ENCODE measurements at places on chromosomes 2 and 18. TPM values are rescaled to one million over a fixed set of nuclear protein-coding genes. Genes with fewer than 3 reads are reported as not detected.

AGAP1 gene
- 14.9 TPM for polyA plus RNA-seq

GATA6 gene
- polyA plus RNA-seq: 0.65 TPM

ERFE gene
- polyA plus RNA-seq: 1.2 TPM

DSG1 gene
- polyA plus RNA-seq: not detected

C1QL2 gene
- polyA plus RNA-seq: not detected

PSMA8 gene
- not detected for polyA plus RNA-seq

DAW1 gene
- not detected for polyA plus RNA-seq

DNA sequence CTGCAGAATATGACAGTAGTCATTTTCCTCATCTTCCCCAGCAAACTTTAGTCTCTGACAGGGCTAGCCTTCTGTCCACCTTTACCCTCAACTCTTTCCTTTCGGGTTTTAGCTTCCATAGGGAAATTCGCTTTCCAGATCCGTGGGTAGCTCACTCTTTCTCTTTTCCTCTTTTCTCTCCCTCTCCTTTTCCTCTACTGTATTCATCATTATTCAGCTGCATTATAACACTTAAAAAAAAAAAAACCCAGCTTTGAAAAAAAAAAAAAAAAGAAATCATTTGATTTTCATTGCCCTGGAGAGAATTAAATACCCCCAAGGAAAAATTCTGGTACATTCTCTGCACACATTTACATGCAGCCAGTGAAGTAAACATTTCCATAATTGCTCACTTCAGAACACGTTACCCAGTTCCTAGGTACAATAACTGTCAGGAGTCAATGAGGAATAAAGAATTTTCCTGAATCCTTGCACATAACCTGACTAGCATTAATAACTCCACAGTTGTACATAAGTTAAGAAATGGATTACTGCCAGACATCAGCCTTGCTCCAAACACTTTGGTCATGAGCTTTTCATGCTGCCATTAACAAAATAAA lies 63.5 kb downstream of the ZNF521 start:
- no peak for DNase-seq

DNA sequence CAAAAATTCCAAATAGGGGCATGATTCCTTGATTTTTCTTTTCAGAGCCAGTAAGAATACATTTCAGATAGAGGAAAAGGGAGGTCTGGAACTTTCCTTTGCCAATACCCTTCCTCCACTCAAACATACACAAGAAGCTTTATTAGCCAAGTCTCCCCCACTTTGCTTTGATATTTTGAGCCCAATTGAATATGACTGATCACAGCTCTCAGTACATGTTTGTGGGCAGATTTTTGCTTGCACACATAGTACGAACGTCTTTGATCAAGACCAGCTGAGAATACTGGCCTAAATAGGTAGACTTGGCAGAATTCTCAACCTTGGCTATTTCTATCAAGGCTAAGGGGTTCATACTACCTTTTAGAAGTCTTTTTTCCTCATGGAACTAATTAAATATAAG lies 148.8 kb upstream of the PGAP1 start:
- DNase-seq: no peak

DNA sequence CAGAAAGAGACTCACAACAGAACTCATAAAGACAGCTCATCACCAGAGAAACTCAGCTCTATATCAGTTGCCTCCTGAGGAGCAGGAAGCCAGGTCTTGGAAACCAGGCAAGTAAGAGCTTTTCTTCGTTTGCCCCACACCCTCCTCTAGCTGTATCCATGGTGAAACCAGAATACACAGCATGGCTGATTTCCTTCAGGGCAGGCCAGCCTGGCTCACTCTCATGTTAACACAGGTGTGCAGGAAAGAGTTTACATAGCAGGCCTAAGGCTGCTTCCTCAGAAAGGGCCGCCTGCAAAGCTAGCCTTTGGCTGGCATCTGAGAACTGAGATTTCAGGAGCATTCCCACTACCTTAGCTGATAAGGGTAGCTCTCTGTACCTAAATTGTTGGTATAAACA lies 65.7 kb downstream of the KLHL14 start:
- no peak for DNase-seq

DNA sequence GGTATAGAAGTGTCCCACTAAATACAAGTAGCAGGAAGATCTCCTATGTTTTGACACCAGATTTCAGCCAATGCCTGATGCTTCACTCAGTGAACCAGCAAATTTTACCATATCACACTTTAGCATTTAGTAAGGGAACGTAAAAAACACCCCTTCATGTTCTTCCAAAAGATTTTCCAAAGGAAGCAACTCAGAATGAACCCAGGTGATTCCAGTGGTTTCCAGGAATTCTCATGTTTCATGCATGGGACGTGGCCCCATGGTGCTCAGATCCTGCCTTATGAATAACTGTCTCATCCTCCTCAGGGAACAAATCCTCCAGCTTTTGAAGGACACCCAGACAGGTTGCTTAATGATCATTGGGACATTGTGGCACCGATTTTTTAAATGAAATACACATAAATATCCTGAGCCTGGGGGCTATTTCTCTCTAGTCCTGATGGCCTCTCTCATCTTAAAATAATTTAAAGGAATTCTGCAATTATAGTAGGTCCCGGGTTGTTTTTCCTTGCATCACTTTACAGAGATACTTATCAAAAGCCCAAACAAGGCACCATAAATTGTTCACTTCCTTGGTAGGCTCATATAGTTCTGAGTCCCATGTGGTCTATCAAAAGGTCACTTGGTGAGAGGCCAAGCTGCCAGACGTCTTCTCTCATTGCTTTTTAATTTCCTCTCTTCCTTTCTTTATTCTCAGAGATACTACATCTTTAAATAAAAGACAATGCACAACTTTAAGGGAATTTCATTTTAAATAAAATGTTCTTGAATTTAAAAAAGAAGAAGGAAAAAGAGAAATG lies 261.0 kb downstream of the ZNF516 start:
- no peak for DNase-seq

GRCh38 chr2:45612285-45612684 lies 1.2 kb upstream of the SRBD1 start:
- no peak for DNase-seq

- no peak for DNase-seq
Measured at GRCh38 chr2:204496779-204497178, 48.5 kb upstream of the PARD3B start.

DNA sequence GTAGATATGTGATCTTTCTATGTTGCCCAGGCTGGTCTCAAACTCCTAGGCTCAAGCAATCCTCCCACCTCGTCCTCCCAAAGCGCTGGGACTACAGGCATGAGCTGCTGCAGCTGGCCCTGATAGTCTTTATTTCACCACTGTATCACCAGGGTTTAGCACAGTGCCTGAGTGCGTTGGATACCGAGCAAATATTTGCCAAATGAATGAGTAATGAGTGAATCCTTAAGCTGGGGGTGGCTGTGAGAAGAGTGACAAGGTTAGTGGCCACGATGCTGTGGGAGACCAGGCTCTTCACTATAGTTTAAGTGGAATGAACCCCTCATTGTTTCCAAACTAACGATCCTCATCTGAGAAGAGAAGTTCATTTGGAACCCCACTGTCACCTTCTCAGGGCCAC lies 60.8 kb upstream of the FAM136A start:
- DNase-seq: no peak

DNA sequence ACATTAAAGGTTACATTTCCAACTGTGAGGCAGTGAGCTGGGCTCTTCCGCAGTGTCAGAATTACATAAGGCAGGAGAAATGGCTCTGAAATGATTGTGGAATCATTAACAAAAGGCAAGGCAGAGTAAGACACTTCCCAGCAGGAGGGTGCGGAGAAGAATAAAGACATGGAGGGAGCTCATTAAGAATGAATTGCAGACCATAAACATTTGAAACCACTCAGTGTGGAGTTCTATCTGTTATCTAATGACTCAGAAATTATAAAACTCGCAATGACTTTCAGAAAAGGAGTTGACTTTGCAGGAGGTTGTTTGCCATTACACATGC lies 77.0 kb downstream of the SMIM21 start:
- DNase-seq: peak; percentile 4

- no peak for DNase-seq
Measured at GRCh38 chr18:50803592-50803991, 16.2 kb downstream of the MRO start.

GRCh38 chr2:208147008-208147407 lies 1.1 kb upstream of the CRYGB start:
- DNase-seq: no peak

- no peak for DNase-seq
Measured at GRCh38 chr2:25230198-25230947, 62.0 kb upstream of the POMC start.

DNA sequence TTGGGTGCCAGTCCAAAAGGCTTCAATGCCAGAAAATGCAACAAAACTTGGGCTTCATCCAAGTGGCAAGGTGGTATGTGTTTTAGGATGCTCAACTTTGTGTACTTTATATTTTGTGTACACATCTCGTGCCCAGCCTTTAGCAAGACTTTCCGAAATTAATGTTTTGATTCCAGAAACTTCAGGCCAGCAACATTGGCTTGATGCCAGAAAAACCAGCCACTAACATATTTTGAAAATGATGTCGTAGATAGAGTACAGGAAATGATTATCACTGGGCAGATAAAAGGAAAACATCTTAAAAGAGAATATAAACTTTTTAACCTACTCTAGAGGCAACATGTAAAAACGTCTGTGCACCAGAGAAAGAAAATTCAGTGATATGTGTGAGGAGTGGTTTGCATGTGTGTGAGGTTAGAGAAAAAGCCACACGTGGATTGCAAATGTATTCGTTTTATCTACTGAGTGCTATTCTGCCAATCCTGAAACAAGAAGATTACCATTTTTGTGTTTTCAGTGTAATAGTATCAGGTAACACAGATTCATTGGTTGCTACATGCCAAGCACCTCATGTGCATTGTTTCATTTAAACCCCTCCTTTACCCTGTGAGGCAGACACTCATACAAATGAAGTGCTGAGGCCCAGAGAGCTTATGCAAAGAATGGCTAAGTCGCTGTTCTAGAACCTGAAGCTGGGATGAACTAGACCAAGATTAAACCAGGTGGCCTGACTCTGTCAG lies 264.8 kb downstream of the C1D start:
- DNase-seq: no peak

GRCh38 chr18:44700652-44701051 lies 20.0 kb downstream of the SETBP1 start:
- no peak for DNase-seq

DNA sequence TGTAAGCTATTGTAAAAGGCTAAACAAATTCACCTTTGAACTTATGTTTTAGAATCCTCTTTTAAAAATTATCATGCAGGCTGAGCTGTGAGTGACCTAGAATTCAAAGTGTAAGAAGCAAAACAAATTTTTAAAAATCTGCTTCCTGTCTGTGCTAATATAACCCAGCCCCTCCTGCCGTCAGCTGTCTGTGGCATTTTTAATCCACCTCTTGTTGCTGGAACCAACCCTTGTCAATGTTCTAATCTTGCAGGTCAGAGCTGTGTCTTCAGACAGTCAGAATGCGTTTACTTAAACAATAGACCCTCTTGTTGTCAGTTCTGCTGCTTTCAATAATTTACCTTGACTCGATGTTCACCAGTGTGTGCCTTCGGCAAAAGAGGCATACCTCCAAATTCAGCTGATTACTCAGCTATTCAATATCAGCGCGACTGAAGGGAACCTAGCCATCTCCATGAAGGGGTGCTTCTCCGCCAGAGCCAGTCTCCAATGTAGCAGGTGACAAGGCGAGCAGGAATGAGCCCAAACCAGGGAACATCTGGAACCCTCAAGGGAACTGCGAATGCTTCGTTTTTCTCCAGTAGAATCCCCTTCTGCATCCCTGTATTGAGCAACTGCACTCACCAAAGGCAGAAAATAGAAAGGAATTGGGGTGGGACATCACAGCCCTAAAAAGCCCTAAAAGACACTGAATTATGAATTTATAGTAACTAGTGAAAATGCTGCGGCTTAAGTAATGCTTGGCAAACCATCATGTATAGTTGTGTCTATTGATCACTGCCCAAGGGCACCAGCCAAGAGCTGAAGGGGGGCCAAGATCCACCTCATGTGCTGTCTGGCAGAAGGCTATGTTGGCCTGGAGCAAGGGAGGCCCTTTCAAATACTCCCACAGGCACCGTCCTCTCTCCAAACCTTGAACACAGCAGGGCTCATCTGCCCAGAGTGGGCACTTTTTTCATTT lies 62.5 kb downstream of the LYPD6B start:
- no peak for DNase-seq

- no peak for DNase-seq
Measured at GRCh38 chr2:65799141-65799854, 366.9 kb upstream of the SPRED2 start.

DNA sequence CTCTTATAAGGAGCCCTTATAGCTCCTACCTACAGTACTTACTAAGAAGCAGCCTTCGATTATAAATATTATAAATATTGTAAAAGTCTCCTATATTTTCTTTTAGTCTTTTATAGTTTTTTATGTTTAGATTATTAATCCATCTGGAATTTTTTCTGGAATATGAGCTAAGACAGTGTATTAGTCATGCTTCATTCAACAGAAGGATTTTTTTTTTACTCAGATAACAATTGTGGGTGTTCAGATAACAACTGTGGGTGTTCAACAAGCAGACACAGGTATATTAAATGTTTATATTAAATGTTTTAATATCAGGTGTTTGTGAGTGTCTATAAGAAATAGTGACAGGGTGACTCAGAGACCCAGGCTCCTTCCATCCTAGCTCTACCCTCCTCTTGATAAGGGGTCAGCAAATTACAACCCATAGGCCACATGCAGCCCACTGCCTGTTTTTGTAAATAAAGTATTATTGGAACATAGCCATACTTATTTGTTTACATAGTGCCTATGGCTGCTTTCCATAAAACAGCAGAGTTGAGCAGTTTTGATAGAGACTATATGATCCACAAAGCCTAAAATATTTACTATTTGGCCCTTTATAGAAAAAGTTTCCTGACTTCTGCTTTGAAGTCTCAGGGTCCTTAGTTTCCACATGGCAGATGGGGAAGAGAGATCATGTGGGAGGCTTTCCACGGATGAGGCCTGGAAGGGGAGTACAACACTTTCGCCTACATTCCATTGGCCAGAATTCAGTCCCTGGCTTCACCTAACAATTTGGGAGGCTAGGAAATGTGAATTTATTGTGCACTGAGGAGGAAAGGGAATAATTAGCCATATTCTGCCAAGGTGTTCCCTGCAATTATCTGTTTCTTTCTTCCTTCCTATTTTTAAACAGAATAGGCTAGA lies 4.3 kb upstream of the SPATS2L start:
- no peak for DNase-seq

DNA sequence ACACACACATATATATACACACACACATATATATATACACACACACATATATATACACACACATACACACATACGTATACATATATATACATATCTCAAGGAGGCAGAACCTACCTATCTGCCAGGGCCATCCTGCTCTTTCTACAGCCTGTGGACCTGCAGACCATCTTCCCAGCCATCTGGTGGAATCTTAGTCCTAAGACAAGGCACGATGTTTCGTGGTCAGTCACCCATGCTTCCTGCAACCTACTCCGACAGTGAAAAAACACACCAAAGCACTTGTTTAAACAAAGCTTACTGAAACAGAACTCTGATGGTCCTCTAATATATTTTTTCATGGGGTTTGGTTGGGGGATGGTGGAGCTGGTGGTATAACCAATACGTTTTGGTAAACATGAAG lies 164.2 kb upstream of the ZNF521 start:
- no peak for DNase-seq

- DNase-seq: no peak
Measured at GRCh38 chr2:69660637-69661036, 17.1 kb upstream of the AAK1 start.
